ENCODE measurements at places on chromosomes 7 and 10.

DNA sequence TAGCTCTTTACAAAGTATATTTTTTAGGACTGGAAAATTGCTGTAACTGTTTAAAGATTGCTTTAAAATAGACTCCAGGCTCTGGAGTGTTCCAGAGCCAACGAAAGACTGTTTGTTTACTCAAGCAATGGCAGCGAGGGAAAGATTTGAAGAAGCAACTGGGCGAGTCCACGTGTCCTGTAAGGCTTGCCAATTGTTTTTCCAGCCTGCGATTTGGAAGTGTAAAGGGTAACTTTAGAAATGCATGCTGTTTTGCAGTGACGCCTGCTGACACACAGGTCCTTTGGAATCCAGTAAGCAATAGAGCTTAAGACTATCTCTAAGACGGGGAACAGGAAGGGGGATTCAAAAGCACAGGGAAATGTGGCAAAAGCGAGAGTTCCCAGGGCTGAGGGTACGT is 55.8 kb downstream of the TACC2 start:
- DNase-seq = no peak

DNA sequence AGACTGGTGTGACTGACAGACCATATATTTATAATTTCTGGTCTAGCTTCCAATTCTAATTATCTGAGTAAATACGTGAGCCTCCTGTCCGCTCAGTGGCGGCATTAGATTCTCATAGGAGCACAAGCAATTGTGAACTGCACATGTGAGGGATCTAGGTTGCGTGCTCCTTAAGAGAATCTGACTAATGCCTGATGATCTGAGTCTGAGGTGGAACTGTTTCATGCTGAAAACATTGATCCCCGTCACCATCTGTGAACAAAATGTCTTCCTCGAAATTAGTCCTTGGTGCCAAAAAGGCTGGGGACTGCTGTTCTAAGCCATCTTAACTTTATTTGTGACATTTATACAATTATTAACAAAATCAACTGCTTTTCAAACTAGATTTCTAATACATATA is 164.7 kb upstream of the MEOX2 start:
- DNase-seq = no peak

DNA sequence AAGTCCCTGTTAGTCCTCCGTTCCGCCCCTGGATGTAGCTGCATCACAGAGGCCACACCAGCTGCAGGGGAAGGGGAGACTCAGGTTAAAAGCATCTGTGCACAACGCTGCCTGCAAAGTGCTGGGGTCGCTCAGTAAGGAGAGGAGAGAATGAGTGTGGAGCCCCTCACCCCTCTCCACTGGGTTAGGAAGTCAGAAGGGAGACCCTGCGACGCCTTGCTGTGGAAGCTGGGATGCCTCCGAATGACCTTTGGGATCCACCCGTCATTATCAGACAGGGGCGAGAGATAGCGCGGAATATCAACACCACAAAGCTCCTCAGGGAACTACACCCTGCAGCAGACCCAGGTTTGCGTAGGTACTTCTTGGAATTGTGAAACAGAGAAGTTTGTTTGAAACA is 167.7 kb upstream of the SHH start:
- DNase-seq = no peak

DNA sequence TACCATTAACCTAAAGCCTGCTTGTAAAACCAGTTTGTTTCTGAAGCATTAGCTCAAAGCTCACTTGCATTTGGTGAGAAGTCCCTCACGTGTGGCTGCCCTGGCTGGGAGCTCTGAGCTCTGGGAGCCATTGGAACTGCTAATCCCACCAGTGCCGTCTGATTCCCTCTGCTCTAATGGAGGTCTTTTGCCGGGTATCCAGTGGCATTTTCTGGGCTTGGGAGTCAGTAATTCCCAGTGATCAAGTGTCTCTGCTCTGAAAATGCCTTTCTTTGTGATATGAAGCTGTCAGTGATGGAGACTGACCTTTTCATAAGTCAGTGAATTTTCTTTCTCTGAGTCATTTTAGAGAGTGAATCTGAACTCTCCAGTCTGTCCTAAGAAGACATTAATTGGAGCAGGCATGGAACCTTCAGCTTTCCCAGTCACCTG is 36.9 kb upstream of the FAM20C start:
- no peak for DNase-seq

DNA sequence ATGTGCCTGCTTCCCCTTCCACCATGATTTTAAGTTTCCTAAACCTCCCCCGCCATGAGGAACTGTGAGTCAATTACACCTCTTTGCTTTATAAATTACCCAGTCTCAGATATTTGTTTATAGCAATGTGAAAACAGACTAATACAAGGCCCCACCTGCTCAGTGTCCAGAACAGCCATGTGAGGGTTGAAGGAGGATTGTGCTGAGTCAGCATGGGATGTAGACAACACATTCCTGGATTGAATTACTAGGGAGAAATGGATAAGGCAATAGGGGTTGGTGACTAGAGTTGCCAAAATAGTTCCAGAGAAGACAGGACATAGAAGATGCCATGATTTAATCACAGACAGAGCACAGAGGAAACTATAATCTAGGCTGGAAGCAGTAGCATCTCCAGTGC is 270.3 kb downstream of the GFRA1 start:
- DNase-seq = no peak

- no peak for DNase-seq
Observed at GRCh38 chr10:97197030-97197500, 11.3 kb upstream of the SLIT1 start.
